RPMI7951 (cell line): ENCODE measurements at places on chromosomes 7 and 10. TPM values are rescaled to one million over a fixed set of nuclear protein-coding genes. Genes with fewer than 3 reads are reported as not detected.

DNA sequence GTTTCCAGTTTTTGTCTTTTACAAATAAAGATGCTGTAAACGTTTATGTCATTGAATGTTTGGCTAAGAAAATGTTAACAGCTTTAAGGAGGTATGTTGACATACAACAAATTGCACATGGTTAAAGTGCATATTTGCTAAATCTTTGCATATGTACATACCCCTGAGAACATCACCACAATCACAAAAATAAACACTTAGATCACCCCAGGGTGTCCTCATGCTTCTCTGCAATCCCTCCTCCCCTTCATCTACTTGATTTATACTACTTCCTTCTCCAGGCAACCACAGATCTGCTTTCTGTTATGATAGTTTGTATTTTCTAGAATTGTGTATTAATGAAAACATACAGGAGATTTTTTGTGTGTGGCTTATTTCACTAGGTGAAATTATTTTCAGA lies 209.5 kb downstream of the GLRX3 start:
- DNase-seq = no peak

GRCh38 chr7:142868986-142869415 lies 14.1 kb downstream of the EPHB6 start:
- no peak for DNase-seq

- no peak for DNase-seq
These were observed 1.2 kb downstream of the FERD3L start for GRCh38 chr7:19143881-19144574.

DNA sequence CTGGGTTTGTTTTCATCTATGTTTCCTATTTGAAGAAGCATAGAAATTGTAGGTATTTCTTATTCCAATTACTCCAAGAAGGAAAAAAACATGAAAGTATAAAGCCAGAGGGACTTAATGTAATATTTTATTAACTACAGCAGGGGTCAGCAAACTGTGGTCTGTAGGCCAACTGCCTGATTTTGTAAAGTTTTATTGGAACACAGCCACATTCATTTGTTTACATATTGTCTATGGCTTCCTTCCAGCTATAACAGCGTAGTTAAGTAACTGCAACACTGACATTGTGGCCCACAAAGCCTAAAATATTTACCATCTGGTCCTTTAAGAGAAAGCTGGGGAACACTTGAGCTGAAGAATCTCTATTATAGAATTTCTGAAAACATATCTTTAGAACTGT lies 306.2 kb downstream of the BICC1 start:
- peak; percentile 33 for DNase-seq

DNA sequence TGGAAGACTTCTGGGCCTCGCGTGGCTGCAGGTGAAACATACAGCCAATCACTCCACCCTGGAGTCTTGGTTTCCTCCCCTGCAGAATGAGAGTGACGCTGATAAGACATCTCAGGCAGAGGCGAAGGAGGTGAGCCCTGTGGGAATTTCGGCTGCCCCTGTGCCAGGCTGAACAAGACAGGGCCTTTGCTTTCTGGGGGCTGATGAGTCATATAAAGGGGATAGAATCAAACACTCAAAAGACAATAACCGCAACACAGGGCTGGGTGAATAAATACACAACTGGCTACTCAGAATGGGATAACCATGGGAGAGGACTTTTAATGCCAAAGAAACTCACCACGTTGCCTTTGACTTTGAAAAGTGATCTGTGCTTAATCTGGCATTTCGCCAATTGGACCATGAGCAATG lies 143.8 kb downstream of the KCNMA1 start:
- peak; percentile 43 for DNase-seq

DNA sequence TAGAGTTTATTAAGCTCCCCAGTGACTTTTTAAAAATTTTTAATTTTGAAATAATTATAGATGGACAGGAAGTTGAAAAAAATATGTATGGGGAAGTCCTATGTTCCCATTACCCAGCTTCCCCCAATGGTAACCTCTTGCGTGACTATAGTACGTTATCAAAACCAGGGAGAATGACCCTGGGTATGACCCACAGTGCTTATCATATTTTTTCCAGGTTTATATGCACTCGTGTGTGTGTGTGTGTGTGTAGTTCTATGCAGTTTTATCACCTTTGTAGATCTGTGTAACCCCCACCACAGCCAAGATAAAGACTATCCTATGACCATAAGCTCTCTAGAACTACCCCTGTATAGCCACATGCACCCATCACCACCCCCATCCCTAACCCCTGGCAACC lies 72.8 kb downstream of the TBXAS1 start:
- DNase-seq = no peak

DNA sequence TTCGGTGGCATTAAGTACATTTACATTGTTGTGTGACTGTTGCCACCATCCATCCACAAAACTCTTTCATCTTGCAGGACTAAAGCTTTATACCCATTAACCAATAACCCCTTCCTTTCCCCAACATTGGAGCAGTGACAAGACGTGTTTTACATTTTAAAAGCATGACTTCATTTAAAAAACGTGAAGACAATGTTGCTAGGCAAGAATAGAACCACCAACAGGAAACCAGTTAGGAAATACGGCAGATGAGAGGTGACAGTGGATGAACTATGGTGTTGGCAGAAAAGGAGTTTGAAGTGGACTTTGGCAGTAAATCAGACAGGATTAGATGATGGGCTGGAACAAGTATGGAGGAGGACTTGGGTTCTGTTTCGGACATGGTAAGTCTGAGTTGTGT lies 17.0 kb downstream of the TMEM236 start:
- DNase-seq = no peak

DNA sequence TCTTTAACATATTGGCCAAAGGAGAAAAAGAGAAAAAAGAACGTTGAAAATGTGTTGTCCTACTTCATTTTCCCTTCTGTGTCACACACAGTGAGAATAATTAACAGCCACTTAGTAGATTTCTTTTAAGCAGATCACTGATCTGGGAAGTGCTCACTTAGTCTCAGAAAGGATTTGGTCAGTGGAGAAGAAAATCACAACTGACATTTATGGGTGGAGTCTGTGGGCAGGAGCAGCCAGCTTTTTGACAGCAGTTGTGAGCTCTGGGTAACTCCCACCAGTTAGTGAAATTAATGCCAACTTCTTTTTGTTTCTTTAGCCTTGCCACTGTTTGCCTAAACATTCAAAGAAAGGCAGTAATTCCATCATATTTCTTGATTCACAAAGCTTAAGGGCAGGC lies 49.7 kb downstream of the CDK14 start:
- DNase-seq = no peak

DNA sequence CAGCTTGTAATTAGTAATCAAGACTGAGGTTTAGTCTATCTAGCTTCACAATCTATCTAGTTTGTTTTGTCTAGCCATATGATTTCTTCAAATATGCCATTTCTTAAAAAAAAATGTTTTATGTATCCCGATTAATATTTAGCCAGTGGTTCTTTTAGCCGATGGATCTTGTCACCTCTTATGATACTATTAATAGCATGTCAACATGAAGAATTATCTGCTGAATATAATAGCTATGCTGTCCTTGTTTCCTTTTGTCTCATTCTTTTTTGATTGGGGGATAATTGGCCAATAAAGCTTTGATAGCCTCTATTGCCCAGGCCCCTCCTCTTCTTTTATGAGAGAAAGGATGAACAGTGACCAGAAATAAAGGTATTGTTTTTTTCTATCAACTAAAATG lies 32.8 kb downstream of the PTEN start:
- DNase-seq = no peak

GRCh38 chr7:82678716-82679115 lies 235.1 kb upstream of the CACNA2D1 start:
- DNase-seq = no peak

- no peak for DNase-seq
These were observed 330.0 kb upstream of the C7orf33 start for GRCh38 chr7:148260599-148260998.

GRCh38 chr7:80150611-80151273 lies 16.1 kb downstream of the GNAI1 start:
- DNase-seq = no peak

- DNase-seq = no peak
These were observed 339.9 kb downstream of the SFMBT2 start for GRCh38 chr10:7070950-7071349.

- no peak for DNase-seq
These were observed 649 bp downstream of the DNA2 start for GRCh38 chr10:68471063-68471585.

DNA sequence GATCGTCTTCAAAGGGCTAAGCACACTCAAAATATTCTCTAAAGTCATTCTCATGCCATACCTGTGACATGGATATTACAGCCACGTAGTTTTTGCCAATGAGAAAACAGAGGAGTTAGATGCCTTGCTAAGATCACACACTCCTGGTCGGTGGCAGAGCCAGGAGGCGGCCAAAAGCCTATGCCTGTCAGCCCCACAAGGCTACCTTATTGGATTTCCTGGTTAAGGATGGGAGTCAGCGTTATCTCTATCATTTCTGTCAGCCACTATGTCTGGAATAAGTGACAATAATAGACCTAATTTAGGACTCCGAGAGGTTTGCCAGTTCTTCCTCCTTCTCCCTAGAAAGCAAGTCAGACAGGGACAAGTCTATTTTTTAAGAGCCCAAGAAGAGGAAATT lies 250.8 kb downstream of the TRIL start:
- no peak for DNase-seq

GRCh38 chr10:123835575-123835974 lies 56.0 kb downstream of the CPXM2 start:
- DNase-seq = no peak

GRCh38 chr7:112887976-112888375 lies 97.8 kb upstream of the TMEM168 start:
- DNase-seq = no peak

- DNase-seq = peak; percentile 35
These were observed 94.3 kb upstream of the AGBL3 start for GRCh38 chr7:134891696-134892678.

- no peak for DNase-seq
These were observed 12.7 kb upstream of the NEBL start for GRCh38 chr10:20909801-20910200.

GRCh38 chr10:36248304-36248981 lies 606.3 kb upstream of the FZD8 start:
- no peak for DNase-seq

DNA sequence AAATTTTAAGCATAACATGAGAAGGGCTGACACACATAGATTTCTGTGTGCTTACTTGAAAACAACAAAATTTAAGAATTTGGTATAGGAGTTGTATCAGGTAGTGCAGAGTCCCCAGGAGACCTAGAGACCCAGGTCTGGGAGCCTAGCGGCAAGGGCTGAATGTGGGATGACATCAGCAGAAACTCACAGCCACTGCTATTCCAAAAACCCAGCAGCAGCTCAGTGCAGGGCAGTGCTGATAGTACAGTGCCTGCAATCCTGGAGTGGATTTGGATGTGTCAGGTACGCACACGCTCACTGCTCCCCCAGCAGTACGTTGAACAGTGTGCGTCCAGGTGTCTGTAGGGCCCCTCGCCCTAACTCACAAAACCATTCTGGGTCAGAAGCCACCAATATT lies 87.1 kb downstream of the EGFR start:
- no peak for DNase-seq

The PARD3 gene
- total RNA-seq = 23.9 and 30.0 TPM in 2 replicates

The ACBD5 gene
- 28.2 and 29.1 TPM in 2 replicates for total RNA-seq

The MSMB gene
- total RNA-seq = not detected in 2 replicates

The RET gene
- total RNA-seq = under 0.01 and 0.10 TPM in 2 replicates

The PRSS2 gene
- not detected in 2 replicates for total RNA-seq

The CALHM3 gene
- total RNA-seq = 6.8 and 8.2 TPM in 2 replicates

The ACBD7 gene
- 6.7 and 7.9 TPM in 2 replicates for total RNA-seq

The OR2A2 gene
- total RNA-seq = not detected in 2 replicates

The TMEM176B gene
- total RNA-seq = not detected in 2 replicates

The LGI1 gene
- total RNA-seq = 0.12 TPM in 1 of 2 replicates, not detected in the other

The BAIAP2L1 gene
- 7.1 and 9.4 TPM in 2 replicates for total RNA-seq

The STEAP1B gene
- 78.6 and 89.9 TPM in 2 replicates for total RNA-seq

The TFR2 gene
- 0.12 and 0.98 TPM in 2 replicates for total RNA-seq
